Femur (tissue), 1 donor: ENCODE measurements at places on chromosomes 6 and 20.

GRCh38 chr6:56875961-56876360 lies 78.9 kb upstream of the BEND6 start:
- no peak for DNase-seq

DNA sequence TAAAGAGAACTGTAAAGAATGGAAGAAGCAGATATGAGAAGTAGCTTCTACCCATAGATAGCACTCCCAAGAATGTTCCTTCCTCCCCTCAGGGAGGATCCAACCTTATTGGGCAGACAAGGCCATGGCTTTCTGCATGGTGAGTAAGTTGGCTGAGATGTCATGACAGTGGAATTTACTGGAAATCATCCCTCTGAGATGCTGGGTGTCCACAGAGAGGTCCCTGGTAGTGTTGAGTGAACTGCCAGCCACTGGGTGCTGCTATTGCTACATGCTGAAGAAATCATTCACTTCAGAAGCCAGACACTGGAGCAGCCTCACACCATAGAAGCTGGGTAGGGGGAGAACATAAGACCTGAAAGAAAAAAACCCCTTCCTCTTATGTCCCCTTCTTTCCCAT lies 46.4 kb upstream of the FERMT1 start:
- DNase-seq = no peak

DNA sequence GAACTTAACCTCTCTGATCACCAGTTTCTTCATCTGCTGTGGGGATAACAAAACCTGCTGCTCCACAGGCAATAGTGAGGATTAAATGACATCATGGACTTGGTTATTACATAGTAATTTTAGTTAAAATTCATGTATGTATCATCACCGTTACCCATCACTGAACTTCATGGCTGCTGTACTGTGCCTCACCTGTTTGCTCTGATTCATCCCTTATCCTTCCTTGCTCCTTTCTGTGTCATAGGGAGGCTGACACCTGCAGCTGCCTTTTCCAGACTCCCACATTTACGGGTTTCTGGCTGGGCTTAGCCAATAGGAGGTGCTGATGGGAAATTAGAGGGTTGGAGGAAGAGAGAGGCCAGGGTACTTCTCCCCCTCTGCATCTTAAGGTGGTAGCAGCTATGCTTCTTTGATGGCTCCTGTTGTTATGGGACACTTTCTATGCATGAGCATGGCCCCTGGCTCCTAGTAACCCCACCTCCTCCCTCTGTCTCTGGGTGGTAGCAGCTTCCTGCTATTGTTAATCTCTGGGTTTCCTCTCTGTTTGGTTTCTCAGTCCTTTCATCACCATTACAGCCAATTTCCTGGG lies 332.1 kb downstream of the DHX35 start:
- DNase-seq = no peak

GRCh38 chr20:7938058-7938457 lies 2.2 kb downstream of the HAO1 start:
- no peak for DNase-seq
